Activated CD4-positive, alpha-beta T cell treated with anti-CD3 and anti-CD28 coated beads for 36 hours (primary cell): ENCODE measurements at places on chromosomes 16 and 17.

- DNase-seq = no peak
Observed at GRCh38 chr17:43931062-43931571, 11.2 kb downstream of the PPY start.

GRCh38 chr17:59357929-59358328 lies 26.5 kb downstream of the YPEL2 start:
- peak; percentile 41 for DNase-seq

GRCh38 chr16:74608944-74609343 lies 2.0 kb upstream of the GLG1 start:
- DNase-seq = peak; percentile 33

GRCh38 chr16:85037050-85037410 lies 9.4 kb downstream of the KIAA0513 start:
- DNase-seq = peak; percentile 46

GRCh38 chr17:79192503-79193351 lies 118.1 kb downstream of the ENGASE start:
- peak; percentile 60 for DNase-seq
